Mucosa of descending colon (tissue), 3 donors: ENCODE measurements at places on chromosomes 4 and X. TPM values are rescaled to one million over a fixed set of nuclear protein-coding genes. Genes with fewer than 3 reads are reported as not detected.

Gene POU3F4
- not detected for total RNA-seq

DNA sequence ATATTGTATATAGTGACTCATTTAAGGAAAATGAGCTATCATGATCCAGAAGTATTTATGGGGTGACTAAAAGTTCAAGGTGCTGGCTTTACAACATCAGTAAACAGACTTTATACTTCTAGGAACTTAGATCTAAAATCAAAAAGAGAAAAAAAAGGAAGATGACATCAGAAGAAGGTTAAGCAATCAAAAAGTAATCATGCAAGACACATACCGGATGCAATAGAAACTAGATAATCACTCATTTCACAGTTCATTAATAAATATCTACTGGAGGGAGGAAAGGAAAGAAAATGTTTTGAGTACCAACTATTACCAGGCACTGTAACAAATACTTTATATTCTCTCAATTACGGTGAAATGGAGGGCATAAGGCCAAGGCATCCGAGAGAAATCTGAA lies 276.4 kb downstream of the SPRY1 start:
- no peak for DNase-seq

DNA sequence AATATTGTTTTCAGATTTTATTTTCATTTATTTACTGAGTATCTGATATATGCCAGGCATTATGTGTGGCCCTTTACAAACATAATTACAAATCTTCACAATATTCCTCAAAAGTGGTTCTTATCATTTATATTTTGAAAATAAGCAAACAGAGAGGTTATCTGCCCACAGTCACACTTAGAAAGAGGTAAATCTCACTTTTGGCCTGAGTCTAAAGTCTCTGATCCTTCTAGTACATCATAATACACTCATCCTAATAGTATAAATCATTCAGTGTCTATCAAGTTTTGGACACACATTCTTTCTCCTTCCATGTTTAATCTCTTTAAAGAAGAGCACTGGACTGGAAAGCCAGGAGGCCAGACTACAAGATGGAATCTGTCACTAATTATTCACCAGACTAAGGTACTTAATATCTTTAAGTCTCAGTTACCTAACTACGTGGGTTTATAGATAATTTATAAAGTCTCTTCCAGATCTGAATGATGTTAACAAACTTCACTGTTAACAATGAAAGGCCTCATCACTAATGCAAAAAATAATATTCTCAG lies 281.3 kb downstream of the PPP3CA start:
- no peak for DNase-seq

- no peak for DNase-seq
Measured at GRCh38 chr4:37068580-37068979, 176.0 kb upstream of the NWD2 start.
